Inflammatory macrophage treated with lipopolysaccharide for 4 hours (primary cell): ENCODE measurements at places on chromosomes 4 and X.
A peak's percentile ranks its signal among the peaks of the same experiment; 100 is the strongest.

DNA sequence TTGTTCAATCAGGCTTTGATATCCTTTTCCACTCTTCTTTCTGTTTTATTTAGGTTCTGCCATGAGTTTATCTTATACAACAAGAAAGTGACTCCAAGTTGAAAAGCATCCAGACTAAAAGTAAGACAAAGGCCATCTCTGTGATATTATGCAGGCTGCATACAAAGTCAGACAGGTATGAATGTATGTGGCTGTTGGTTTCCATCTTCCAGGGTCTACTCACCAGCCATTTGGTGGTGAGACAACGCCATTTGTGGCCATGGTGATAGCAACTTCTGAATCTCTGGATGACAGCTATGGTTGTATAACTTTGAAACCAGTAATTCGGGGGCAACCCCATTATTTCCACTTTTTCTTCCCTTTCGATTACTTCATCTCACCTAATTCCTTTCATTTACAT, 17.2 kb upstream of the MSL3 start:
- no peak for DNase-seq

- no peak for DNase-seq
Observed at GRCh38 chr4:175637762-175638161, 174.3 kb downstream of the GPM6A start.

- DNase-seq = no peak
Observed at GRCh38 chr4:46258431-46258830, 131.5 kb downstream of the GABRA2 start.

DNA sequence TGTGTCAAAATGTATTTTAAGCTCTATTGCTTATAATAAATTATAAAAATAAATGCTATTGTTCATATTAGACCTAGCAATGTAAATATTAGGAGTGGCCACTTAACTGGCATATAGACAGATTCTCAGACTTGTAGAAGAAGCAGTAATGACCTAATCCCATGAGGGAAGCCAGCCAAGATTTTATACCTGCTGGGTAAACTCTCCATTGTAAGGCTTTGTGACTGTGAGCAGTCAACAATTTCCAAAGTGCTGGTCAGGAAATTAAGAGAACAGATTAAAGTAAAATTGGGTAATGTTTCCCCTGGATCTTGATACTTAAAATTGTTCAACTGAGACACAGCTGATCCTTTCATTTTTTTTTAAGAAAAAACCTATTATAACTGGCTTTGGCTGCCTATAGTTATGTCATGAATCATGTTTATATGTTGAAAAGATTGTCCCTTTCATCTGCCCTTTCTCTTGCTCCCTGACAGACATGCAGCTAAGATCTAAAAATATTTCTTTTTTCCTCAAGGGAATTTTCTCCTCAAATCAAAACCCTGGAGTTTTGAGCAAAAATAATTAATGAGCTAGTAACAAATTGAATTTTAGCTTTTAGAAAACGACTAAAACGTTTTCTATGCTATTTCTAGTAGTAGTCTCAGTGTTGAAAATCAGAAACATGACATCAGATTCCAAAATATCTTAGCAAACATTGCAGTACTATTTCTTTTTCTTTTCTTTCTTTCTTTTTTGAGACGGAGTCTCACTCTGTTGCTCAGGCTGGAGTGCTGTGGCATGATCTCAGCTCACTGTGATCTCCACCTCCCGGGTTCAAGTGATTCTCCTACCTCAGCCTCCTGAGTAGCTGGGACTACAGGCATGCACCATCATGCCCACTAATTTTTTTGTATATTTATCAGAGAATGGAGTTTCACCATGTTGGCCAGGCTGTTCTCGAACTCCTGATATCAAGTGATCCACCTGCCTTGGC, 77.9 kb downstream of the ADGRL3 start:
- DNase-seq = no peak

GRCh38 chr4:95534032-95534431, 14.7 kb downstream of the UNC5C start:
- DNase-seq = no peak

DNA sequence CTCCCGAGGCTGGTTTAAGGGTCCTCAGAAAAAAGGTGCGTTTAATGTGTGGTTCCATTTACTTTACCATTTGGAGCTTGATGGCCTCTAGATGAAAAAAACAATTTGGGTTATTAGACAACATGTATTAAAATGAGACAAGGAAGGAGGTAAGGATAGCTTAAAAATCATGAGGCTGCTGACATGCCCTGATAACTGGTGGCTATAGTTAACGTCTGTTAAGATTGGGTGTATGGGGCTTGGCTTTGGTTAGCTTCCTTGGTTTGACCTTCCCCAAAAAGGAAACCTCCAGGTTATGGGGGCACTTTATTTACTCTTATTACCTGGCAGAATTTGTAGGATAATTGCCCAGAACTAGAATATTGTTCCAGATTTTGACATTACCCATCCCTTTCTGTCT, 51.5 kb downstream of the HMGB2 start:
- no peak for DNase-seq

GRCh38 chrX:3129256-3129655, 88.0 kb downstream of the ARSF start:
- no peak for DNase-seq

- DNase-seq = peak; percentile 21
Observed at GRCh38 chr4:70746179-70746839, 24.5 kb downstream of the RUFY3 start.

GRCh38 chr4:108433832-108434231, 186.5 kb upstream of the RPL34 start:
- no peak for DNase-seq

DNA sequence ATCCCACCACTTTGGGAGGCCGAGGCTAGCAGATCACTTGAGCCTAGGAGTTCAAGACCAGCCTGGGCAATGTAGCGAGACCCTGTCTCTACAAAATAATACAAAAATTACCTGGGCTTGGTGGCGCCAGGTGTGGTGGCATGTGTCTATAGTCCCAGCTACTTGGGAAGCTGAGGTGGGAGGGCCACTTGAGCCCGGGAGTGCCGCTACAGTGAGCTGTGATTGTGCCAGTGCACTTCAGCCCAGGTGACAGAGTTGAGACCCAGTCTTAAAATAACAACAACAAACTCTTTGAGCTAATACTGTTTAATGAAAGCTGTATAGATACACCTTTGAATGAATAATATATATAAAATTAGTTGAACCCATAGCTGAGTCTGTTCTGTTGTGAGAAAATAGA, 9.7 kb downstream of the BCORL1 start:
- no peak for DNase-seq

DNA sequence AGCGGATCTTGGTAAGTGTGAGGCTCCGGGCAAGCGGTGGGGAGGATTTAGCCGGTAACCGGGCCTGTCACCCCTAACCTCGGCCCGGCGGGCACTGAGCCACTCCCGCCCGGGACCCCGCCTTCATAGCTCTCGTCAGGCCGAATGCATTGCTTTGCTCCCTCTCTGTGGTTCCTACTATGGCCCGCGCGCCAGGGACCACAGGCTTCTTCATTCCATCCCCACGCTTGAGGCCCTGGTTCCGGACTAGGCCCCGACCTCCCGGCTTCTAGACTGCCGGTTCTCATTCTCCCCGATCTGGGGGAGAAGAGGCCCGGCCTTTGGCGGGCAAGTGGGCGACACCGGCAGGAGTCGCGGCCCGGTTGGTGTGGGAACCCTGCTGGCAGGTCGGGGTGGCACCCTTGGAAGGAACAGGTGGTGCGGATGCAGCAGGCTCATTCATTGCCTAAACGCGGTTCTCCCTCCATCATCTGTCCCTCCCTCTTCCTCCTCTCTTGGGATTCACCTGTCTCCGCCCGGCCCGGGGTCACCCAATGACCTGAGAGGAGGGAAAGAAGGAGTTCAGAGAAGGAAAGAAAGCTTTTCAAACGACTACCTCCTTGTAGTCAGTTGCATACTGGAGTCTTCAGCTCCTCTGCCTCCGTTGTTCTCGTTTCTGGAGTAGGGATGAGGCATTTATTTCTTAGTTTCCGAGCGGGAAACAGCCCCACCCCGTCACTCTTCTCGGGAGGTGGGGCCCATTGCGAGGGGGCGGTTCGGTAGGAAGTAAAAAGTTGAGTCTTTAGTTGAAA, at the start of gene NDUFC1:
Gene NDUFC1 (minus strand): TSS at position 657 of the 791 bp plus-strand sequence. CDS start 6,679 bp downstream, outside the sequence.
- DNase-seq = peak; percentile 73

DNA sequence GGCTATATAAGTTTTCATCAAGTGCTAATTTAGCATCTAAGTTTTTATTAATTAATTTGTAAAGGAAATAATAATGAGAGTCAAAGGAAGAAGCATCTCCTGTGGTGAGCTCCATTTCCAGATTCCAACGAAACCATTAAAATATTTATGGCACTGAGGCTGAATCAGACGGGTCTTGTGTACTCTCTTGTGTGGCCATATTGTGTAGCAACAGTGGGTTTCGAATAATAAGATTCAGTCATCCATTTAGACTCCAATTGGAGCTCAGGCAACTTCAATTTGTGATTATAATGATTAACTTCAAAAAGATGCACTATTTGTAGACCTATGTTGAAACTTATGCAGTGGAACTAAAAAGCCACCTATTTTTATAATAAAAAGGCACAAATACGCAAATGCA, 82.4 kb downstream of the SNCA start:
- no peak for DNase-seq

- DNase-seq = no peak
Observed at GRCh38 chr4:186953599-186954260, 230.1 kb upstream of the FAT1 start.

DNA sequence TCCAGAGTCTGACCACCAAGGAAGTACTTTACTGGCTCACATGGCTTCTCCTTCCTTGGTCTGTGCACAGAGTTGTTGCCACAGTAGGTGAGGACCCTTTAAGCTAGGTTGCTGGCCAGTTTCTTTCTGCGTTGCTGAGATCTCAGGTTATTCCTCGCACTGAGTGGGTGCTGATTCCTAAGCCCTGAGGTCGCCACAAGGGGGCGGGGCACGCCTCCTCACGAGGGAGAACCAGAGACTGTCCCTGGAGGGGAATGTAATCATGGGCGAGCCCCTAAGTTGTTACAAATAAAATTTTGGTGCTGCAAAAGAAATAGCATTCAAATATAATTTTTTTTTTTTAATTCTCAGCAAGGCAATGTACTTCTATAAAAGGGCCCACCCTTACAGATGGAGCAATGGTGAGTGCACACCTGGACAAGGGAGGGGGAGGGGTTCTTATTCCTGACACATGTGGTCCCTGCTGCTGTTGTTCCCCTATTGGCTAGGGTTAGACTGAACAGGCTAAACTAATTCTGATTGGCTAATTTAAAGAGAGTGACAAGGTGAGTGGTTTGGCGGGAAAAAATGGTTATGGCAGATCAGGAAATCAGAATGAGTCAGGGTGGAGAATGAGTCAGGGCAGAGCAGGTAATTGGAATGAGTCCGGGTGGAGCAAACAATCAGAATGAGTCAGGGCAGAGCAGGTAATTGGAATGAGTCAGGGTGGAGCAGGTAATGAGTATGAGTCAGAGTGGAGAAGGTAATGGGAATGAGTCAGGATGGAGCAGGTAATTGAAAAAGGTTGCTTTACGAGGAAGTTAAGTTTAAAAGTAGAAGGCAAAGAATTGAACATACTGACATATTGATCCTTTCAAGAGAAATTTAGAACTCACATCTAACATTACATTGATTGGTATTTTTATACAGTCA, 107.5 kb downstream of the VSIG4 start:
- no peak for DNase-seq

DNA sequence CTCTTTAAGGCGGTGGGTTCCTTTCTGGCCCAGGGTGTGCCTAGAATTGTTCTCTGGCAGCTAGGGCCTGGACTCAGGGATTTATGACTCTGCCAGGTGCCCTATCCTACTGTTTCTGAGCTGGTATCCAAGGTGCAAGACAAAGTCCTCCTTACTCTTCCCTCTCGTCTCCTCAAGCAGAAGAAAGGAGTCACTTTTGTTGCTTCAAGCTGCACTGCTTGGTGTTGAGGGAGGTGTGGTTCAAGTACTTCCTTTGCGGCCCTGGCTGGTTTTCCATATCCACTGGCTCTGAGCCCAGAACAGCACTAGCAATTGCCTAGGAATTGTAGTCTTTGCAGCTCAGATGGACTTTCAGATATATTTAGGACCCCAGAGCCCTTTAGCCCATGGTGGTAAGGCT, 39.3 kb downstream of the RTL3 start:
- no peak for DNase-seq

DNA sequence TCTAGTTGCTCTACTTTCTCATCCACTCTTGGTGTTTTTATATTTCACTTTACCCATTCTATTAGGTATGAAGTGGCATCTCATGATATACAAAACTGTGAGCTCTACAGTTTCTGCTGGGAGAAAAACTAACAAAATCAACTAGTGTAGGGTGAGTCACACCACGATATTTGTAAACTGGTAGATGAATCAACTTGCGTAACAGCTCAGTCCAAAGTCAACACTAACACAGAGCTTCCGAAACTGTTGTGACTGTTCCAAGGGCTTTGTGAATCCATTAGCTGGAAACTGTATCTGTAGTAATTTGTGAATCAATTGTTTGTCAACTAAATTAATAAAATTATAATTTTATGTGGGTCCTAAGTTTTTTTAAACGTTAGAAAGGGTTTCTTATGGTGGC, 119.8 kb upstream of the TSPAN5 start:
- DNase-seq = no peak

DNA sequence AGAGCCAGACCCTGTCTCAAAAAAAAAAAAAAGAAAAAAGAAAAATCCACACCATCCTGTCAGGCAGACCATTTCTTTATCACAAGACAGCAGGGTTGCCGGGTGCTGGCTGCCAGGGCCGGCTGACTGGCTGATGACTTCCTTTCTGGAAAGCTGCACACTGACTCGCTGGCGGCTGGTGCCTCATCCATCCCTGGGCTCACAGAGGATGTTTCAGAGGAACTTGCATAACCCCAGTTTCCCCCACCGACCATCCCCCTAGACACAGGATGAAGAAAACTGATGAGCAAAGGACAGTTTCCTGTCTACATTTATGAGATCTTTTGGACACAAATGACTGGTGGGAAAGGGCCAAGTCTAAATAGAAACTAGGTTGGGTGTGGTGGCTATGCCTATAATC, 14.1 kb downstream of the HPSE start:
- DNase-seq = peak; percentile 98

- no peak for DNase-seq
Observed at GRCh38 chr4:121790976-121791375, 10.1 kb upstream of the EXOSC9 start.

DNA sequence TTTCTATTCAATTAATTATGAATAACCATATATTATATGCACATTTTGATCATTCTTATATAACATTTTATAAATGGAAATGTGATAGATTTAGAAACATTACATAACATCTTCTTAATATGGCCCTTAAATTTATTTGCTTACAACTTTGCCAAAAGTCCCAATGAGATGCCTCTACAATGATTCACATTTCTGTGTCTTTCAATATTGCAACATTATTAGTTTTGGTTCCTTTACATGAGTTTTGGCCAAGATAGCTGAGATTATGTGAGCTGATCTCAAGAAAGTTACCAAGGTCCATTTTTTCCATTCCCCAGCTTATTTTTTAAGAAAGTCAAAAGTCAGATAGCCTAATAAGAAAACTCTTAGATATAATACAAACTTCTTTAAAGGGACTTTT, 361.2 kb downstream of the PCDH7 start:
- DNase-seq = no peak

DNA sequence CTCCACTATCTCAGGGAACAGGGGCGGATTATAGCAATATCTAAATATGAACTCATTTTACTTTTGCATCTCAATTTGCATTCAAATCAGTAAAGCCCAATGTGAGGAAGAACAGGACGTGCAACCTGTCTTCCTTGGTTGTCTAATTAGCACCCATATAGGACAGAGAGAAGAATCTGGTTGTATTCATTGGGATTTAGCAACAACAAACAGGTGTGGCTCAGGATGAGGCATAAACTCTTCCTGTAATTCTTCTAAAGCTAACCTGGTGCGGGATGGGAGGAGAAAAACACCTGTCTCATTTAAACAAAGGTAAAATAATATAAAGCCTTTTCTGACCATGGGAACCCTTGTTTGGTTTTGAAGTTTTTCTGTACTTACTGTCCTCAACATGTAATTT, 22.2 kb downstream of the TMPRSS11A start:
- DNase-seq = no peak
